ENCODE measurements at places on chromosomes 4 and X.

DNA sequence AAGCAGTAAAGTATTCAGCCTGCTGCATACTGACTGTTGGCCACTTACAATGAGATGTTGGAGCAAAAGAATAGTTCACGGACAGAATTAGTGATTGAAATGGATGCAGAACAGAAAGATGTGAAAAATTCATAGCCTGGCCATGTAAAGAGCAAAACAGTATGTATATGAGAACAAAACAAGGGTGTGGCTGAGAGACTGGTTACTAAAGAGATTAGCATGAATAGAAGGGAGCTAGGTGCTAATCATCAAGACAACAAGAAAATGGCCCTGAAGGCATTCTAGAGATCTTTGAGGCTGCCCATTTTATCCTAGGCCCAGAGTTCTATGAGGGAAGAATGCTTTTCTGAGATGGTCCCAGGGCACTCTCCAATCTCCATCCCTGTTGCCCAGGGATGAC, 208.5 kb downstream of the ARHGEF9 start:
- no peak for DNase-seq

GRCh38 chrX:118212817-118213183, 96.2 kb upstream of the KLHL13 start:
- no peak for DNase-seq

DNA sequence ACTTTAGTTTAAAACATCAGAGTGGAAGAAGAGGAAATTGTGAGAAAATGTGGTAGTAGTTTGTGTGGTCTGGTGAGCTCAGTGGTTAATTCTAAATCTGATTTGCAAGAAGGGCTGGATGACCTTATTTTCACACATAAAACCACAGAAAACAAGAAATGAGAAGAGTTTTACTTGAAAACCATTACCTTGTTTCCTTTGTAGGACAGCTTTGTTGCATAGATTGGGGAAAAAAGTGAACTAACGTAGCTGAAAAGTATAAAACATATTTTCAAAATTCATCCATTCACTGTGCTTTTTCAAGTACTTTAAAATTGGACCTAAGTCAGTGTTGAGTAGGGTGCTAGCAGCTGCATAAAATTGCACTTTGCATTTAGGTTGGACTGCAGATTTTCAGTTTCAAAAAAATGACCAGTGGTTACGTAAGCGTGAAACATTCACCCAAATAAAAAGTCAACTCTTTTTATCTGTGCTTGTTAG, 211.3 kb downstream of the ARHGAP10 start:
- no peak for DNase-seq

DNA sequence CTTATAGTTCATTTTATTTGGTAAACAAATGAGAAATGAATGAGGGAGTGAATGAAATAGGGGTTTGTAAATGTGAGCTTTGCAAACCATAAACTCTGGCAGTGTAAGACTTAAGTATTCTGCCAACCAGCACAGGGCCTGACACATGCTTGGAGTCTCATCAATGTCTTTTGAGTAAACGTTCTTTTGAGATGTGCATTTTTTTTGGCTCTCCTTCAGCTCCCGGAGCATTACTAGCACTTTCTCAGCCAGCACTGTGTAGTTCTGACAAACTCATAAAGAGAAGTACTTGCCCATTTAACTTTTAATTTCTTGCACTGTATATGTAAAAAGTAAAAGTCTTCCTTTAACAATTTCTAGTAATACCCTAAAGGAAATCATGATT, 245.3 kb downstream of the HS3ST1 start:
- no peak for DNase-seq

DNA sequence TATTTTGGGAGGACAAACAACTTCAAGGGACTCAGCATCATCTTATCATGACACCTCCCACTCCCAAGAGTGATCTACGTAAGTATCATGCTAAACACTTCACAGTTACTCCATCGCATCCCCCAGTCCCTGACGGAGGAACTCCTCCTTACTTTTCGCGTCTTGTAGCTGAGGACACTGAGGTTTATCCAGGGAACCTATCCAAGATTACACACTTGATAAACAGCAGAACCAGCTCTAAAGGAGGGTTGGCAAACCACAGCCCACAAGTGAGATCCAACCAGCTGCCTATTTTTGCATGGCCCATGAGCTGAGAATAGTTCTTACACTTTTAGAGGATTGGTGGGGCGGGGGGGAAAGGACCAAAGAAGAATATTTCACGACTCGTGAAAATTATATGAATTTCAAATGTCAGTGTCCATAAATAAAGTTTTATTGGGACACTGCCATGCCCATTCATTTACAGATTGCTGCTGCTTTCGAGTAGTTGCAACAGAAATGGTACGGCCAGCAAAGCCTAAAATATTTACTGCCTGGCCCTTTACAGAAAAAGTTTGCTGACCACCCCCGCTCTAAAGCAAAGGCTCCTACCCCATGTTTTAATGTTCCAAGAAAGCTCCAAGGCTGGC, 47.8 kb downstream of the SEPSECS start:
- no peak for DNase-seq

- no peak for DNase-seq
Measured at GRCh38 chrX:124548571-124548970, 202.2 kb downstream of the SH2D1A start.

DNA sequence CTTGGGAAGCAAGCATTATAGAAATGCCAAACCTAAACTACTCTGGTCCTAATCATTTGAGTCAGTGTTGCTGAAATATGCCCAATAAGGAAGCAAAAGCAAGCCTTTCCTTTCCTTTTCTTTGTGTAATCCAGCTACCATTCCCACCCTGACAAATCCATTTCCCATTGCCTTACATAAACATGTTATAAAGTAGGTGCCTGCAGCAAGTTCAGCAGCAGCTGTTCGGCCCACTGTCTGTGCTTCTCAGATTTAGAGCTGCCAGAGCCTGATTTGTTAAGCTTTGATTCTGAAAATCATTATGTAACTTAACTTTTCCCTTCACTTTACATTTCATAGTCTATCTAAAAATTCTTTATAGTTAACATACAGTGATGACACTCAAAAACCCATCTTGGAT, 148.6 kb downstream of the EPHA5 start:
- no peak for DNase-seq

- DNase-seq = no peak
Measured at GRCh38 chr4:38489924-38490639, 173.9 kb upstream of the KLF3 start.

DNA sequence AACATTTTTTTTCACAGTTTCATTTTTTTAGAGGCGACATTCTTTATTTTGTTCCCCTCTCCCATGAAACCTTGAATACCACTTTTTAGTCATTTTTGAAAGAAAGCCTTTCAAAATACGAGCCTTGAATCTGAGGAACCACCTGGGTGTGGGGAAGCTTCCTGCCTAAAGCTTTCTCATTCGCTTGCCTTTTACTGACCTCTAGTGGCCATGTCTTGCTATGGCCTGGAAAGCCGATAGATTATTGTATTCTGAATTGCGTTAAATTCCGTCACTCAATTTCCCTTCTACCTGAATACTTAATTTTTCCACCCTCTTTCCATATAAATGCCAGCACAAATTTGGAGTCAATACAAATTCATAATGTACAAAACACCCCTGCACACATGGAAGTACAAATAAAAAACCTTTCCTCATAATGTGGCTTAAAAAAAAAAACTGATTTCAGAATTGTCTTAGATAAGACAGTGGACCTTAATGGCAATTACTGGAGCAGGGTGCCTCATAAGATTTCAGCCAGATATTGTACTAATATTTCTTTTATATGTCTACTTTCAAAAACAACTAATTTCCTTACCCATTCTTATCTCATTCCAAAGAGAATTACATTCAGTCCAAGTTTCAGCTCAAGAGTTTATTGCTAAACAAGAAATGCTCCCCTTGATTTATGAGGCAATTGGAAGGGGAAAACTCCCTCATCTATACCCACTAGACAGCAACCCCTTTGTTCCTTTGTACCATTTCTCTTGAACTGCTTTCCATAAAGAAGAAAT, 217.9 kb downstream of the CENPC start:
- DNase-seq = peak; percentile 60

DNA sequence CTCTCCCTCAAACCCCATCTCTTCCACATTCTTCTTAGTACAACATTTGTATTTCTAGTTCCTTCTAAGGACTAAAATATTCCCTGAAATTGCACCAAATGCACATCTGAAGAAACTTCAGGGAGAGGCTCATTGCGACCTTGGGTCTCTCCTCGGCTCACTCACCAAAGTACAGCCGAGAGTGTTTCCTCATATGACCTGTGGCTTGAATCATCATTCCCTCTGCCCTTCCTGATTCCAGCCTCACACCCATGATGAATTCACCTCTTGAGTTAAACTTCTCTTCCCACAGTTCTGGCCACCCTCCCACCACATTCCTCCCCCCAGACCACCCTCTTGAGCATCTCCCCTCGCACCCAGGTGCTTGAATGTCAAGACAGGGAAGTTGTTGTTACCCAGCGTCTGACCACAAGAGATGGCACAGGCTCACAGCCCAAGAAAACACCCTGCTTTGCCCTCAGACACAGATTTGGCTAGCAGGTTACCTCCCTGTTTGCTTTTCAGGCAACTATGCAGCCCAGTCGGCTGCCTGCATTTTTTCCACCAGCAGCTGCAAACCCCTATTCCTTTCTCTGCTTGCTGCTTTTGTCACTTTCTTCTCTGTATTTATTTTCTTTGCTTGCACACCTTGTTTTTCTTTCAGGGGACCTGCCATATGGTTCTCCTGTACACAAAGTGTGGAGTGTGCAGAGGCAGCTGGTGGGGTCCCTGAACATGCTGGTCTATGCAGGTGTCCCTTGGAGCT, 214.8 kb downstream of the SPATA18 start:
- no peak for DNase-seq

Data from activated naive CD4-positive, alpha-beta T cell treated with anti-CD3 and anti-CD28 coated beads, Interleukin-2, amount 50 U/mL, for 72 hours (primary cell).